ENCODE measurements at places on chromosomes 1 and 21.

DNA sequence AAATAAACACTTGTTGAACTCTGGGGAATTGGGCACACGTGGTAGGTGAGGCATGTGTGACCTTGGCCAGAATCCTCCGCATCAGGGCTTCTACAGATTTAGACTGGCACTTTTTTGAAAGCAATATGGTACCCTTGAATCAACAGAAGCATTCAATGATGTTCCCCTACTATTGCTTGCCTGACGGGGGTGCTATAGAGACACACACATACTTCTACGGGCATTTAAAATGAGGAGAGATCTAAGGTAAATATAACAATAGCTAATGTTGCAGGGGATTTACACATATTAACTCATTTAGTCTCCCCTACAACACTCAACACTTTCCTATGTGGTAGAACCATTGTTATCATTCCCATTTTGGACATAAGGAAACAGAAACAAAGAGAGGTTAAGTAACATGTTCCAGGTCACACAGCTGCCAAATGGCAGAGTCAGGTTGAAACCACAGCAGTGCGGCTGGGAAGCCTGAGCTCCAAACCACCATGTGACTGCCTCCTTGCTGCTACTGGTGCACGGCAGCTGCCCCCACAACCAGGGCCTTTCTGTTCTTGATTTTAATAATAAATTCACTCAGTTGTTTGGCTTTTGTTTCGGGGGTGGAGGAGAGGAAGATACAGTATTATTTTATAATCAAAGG lies 147.4 kb downstream of the ZNF281 start:
- DNase-seq = no peak

DNA sequence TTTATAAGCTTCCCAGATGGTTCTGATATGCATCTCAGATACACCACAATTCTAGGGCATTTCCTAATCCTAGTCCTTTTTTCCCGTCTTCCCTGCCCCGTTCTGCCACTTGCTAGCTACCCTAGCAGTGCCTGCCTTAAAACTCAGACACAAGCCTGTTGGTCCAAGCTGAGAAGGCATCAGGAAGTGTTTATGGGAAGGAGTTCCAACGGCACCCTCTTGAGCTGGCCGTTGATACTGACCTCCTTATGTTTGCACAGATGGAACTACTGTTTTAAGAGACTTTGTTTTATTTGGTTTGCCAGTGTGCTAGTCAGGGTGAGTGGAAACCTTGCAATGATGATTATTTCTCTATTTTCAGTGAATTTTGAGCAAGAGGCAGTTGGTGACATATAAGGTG lies 67.2 kb downstream of the UCK2 start:
- no peak for DNase-seq

DNA sequence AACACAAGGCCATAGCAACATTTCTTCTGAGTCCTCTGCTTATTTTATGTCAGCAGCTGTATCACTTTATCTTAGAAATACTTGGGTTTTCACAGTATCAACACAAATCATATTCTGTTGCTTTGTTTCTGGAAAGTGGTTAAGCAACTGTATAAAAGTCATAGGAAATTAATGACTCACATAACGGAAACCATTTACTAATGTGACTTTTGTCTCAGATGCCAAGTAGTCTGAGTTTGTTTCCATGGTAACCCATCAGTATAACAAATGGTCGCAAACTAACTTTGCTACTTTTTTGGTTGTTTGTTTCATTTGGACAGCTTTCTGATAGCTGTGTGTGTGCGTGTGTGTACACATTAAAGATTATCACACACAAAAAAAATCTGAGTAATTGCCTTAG lies 31.1 kb downstream of the EEIG2 start:
- DNase-seq = no peak

DNA sequence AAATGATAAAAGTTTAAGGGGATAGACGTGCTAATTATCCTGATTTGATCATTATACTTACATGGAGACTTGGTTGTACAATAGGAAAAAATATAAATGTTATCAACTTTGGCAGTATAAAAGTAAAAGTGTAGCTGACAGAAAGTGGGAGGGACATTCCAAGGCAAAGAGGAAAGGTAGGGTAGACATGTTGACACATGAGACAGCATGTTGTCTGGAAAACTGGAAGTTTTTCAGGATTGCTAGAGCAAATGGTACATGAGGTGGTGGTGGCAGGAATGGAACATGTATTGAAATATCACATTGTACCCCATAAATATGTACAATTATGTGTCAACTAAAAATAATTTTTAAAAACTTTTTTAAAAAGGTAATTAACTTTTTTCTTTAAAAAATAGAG lies 13.2 kb downstream of the DIPK1A start:
- no peak for DNase-seq

DNA sequence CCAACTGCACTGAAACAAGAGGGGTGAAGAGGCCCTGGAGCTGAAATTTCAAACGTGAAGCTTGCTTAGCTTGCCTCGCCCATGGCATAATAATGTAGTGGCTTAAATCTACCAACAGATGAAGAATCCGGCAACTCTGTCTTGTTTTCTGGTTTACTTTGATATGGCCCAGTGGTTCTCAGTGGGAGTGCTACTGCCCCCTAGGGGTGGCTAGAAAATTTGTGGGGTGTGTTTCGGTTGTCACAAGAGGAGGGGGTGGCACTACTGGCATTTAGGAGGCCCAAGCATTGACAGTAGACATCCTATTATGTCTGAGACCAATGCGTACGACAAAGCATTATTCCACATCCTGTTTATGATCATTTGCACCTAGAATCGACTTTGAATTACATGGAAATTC lies 51.9 kb upstream of the C8B start:
- DNase-seq = no peak

DNA sequence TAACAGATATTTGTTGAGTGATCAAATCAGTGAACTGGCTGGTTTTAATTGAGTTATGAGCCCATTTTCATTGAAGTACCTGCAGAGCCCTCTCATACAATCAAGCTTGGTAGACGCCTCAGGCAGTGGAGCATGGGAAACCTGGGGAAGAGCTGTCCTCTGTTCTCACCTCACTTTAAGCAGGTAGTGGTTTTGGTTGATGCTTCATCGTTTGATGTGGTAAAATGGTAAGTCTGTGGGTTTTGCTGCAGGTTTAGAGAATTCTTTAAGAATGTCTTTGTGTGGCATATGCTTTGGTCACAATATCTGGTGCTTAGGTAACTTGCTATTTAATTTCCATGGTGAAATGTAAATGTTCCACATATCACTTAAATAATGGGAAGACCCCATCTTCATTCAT lies 10.0 kb downstream of the LAMC1 start:
- DNase-seq = no peak

DNA sequence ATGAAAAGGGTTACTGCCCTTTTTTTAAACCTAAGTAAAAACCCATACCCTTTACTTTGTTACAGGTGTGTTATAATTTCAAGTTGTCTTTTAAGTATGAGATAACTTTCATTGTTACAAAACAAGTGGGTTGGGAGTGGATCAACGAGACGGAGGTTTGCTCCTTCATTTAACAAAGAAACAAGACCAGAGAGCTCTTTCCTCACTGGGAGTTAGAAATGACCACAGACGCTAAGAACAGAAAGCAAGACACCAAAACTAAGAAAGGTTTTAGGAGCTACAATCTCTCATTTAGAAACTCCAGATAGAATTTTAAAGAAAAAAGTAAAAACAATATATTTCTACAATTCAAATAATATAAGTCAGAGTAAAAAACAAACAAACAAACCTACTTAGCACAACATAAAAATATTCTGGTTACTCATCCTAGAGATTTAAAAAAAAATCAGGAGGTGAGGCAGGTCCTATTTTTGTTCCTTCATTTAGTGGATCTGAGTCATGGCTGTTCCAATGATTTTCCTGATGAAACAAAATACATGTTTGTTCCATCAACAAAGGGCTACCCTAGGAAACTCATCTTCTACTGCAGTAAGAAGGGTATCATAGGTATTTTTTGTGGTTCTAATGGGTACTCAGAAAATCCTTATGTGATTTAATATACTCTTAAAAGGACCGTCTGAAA lies 33.0 kb downstream of the APP start:
- no peak for DNase-seq

DNA sequence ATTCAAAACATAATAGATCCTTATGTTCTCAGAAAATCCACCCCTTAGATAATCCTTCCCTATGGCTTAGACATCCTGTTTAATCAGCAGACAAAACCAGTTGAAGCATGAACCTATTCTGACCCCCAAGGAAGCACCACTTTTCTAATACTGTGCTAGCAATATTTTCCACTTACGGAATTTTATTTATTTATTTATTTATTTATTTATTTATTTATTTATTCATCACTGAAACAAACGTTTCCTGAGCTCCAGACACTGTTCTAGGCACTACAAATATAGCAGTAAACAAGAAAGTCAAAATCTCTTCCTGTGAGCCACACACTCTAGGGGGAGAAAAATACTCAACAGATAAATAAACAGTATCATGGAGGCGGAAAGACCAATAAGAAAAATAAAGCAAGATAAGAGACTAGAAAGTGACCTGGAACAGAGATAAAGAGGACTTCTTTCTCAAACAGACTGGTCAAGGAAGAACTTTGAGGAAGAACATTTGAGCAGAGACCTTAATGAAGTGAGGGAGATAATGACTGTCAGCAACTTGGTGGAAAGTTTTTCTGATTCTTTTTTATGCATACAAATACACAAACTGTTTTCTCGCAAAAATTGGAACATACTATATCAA lies 145.5 kb upstream of the POGK start:
- no peak for DNase-seq

- no peak for DNase-seq
Measured at GRCh38 chr1:65817891-65818290, 25.2 kb downstream of the PDE4B start.

- DNase-seq = peak; percentile 10
Measured at GRCh38 chr1:41810446-41810845, 108.3 kb downstream of the HIVEP3 start.

DNA sequence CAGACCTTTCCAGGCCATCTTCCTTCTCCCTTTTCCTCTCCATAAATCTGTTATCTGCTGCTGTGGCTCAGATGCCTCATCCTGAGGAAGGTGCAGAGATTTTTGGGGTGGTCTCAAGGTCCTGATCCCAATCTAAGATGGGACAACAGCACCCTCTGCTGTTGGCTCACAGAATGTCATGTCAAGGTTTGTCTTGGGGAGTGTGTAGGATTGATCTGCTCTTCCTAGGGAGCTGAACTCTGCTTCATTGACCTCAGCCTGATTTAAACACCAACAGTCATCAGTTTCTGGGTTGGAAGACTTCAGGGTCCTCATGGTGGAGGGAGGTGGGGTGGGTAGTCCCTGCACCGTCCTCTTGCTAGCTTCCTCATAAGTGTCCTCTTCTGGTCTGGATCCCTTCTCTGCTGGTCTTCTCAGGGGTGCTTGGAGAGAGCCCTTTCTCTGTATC lies 62.8 kb upstream of the LAX1 start:
- peak; percentile 14 for DNase-seq

DNA sequence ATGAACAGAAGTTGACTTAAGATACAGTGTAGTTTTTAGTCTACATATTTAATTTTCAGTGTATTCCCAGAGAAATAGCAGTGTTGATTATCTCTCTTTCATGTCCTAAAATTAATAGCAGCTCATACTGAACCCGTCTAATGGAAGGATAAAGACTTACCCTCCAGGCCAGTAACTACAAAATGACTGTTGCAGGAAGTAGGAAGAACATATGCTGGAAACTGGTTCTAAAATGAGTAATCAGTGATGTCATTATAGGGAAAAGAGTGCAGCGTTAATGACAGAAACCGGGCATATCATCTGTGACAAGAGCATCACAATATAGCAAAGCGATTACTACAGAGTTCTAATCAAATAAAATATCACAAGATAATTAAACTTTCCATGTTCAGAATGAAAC lies 385.5 kb downstream of the SMYD3 start:
- no peak for DNase-seq

- no peak for DNase-seq
Measured at GRCh38 chr21:16993416-16994038, 519.3 kb upstream of the CXADR start.

DNA sequence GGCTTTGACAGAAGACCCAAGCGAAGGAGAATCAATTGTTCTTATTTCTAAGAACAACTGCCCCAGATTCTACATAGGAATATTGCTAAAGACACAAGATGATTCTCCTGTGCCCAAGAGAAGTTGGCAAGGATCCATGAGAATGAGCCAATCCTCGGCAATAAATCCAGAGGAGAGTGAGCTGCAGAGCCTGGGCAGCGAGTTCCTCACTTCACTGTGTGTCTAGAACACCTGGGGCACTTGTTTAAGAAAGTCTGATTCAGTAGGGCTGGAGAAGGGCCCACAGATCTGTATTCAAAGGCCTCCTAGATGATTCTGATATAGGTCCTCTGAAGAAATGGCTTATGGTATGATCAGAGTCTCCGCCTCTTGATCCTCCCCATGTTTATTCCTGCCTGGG lies 31.8 kb downstream of the GADD45A start:
- DNase-seq = no peak

DNA sequence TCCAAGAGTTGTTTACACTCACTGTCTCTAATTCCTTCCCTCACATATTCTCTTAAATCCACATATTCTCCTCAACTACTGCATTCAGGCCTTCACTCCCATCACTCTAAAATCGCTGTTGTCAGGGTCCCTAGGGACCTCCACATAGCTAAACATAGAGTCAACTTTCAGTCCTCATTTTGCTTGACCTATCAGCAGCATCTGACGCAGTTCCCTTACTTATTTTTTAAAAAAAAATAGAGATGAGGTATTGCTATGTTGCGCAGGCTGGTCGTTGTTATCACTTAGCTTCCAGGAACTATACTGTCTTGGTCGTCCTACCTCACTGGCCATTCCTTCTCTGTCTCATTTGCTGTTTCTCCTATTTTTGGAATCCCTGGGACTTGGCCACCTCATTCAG lies 11.7 kb upstream of the PLEKHO1 start:
- no peak for DNase-seq

GRCh38 chr1:156925154-156926010 lies 5.0 kb downstream of the LRRC71 start:
- no peak for DNase-seq

DNA sequence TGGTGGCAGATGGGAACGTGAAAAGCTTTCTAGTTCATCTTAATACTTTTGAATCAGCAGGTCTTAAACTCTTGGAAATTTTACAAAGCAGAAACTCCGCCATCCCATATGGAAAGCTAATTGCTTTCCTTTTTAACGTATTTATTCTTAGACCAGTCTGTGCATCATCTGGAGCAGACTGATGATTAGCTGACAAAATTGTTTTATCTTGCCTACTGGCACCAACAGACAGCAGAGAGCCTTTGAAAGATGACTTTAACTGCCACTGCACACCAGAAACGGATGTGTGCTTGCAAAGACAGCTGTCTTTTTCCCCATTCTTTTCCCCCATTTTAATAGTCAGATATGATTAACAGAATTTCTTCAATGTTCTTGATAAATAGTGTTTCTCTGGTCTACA lies 97.0 kb downstream of the PLD5 start:
- DNase-seq = no peak

GRCh38 chr1:11413986-11414391 lies 65.0 kb upstream of the DISP3 start:
- no peak for DNase-seq

GRCh38 chr1:186575348-186575747 lies 104.9 kb downstream of the PTGS2 start:
- no peak for DNase-seq

DNA sequence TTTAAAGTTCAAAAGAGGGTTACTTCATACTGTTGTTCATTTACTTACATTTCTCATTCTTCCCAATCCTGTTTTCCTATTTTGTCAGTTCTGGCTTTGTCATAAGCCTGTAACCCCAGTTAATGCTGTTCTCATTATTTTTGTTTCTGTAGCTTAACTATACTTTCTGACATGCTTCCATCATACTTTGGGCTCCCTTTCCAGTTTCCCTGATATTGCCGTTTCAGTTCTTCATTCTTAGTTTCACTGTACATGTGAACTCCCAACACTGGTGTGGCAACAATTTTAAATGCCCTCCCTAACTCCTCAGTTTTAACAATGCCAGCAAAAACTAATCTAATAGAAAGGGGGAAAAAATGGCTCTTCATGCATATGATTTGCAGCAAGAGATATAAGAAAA lies 456.7 kb downstream of the LMO4 start:
- DNase-seq = no peak
